ENCODE measurements at places on chromosomes 16 and 17.

DNA sequence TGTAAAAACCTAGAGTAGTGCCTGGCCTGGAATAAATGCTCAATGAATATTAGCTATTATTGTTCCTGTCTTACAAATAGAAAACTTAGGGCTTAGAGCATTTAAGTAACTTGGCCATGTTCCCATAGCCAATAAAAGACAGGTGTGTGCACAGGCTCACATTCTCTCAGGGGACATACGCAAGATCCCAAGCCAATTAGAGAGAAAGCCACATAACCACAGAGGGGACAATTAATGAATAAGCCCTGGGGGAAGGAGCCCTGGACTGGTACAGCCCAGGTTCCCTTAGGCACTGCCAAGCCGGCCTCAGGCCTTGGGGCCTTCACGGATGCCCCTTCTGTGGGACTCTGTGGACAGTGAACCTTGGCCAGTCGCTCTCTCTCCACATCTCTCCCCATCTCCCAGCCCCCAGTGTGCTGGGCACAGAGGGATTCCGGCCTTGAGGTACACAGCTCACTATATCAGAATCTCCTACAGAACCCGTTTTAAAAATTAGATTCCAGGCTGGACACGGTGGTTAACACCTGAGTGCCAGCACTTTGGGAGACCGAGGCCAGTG lies 27.3 kb upstream of the ABCC12 start:
- peak; percentile 40 for DNase-seq

GRCh38 chr16:79493911-79494310 lies 106.6 kb downstream of the MAF start:
- no peak for DNase-seq

DNA sequence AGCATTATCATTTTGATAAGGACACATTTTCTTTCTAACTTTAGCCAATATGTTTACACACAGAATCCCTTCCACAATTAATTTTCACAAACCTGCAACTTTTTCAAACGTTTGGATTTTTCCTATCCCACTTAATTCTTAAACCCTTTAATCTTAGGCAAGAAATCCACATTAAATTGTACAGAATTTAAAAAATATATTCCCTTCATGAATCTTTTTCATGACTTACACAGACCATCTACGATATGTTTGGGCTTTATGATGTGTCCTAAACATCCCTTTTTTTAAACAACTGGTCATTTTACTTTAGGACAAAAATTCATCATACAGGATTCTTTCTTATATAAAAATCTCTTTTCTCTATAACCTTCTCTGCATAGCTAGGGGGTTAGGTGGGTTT lies 241.5 kb upstream of the CNTNAP4 start:
- no peak for DNase-seq

DNA sequence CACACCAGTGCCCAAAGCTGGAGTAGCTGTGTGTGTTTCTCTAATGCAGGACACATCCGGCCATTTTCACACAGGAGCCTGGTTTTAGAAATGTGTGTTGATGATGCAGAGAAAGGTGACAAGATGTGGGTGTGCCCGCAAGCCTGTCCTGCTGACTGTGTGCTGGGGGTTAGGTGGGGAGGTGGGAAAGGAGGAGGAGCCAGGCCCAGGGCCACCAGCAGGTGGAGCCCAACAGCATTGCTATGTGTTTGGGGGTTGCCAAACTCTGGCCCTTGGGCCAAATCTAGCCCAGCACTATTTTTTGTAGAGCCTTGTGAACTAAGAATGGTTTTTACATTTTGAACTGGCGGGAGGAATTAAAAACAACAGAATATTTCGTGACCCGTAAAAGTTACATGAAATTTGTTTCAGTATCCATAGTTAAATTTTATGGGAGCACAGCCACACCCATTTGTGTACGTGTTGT lies 61.7 kb upstream of the LGALS9 start:
- DNase-seq, result peak; percentile 51

Data from RPMI8226 (cell line).